RPMI7951 (cell line): ENCODE measurements at places on chromosomes 6 and 20.

- DNase-seq: peak; percentile 19
Observed at GRCh38 chr6:41836022-41836659, 48.6 kb downstream of the TOMM6 start.

GRCh38 chr20:12372557-12372956, 454.9 kb downstream of the BTBD3 start:
- no peak for DNase-seq

- no peak for DNase-seq
Observed at GRCh38 chr20:19618711-19619110, 139.3 kb upstream of the RIN2 start.

DNA sequence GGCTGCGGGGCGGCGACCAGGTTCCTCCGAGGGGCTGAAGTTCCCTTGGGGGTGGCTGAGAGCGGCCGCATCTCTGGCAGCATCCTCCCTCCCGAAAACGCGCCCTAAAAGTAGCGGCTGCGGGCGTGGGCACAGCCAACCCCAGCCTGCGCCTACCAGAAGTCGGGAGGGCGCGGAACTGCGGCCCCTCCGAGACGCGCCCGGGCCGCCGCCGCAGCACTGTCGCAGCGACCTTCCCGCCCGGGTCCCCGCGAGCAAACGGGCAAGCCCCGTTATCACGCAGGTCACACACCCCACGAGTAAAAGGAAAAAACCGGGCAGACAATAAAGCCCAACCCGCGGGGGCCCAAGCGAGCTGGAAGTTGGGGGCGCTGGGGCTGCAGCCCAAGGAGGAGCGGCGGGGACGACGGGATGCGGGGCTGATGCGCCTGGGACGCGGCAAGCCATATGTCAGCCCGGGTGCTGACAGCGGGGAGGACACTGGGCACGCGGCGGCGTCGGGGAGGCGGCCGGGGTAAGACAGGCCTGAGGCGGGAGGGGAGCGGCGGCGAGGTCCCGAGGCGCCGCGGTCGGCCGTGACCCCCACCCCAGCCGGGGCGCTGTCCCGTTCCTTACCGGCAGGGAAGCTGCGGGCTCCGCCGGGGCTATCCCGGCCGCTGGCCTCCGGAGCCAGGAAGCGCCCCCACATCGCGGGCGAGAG, 659 bp downstream of the CEP85L start:
- DNase-seq: peak; percentile 59

DNA sequence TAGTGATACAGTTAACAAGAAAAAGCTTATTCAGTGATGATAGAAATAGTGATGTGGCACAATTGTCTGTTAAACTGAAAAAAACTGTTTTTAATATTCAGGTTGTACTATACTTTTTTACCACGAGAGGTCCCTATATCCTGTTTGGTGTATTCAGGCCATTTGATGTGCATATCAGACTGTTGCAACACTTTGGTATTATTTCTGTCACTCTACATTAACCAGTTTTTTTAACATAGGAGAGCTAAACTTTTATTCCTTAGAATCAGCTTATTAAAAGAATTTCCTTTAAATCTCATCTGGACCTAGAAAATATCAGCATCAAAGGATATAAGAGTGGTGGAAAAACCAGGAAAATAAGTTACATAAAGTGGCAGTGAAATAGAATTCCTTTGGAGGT, 36.8 kb downstream of the TSPYL4 start:
- DNase-seq: peak; percentile 38

DNA sequence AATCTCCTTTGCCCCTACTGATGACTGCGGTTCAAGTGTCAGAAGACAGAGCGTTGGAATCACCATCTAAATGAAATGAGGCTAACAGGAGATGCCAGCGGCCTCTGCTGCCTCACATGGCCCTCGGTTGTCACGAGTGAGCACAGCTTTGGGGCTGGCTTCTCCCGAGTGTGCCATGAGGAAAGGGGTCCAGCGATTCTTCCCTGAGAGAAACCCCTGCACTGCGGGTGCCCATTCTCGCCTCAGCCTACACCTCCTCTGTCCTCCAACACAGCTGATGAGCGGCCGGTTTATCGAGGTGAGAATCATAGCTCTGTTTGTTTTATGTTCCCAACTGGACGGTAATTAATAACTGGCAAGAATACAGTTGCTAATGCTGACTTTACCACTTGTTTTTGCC, 144.7 kb upstream of the RPS6KA2 start:
- no peak for DNase-seq

DNA sequence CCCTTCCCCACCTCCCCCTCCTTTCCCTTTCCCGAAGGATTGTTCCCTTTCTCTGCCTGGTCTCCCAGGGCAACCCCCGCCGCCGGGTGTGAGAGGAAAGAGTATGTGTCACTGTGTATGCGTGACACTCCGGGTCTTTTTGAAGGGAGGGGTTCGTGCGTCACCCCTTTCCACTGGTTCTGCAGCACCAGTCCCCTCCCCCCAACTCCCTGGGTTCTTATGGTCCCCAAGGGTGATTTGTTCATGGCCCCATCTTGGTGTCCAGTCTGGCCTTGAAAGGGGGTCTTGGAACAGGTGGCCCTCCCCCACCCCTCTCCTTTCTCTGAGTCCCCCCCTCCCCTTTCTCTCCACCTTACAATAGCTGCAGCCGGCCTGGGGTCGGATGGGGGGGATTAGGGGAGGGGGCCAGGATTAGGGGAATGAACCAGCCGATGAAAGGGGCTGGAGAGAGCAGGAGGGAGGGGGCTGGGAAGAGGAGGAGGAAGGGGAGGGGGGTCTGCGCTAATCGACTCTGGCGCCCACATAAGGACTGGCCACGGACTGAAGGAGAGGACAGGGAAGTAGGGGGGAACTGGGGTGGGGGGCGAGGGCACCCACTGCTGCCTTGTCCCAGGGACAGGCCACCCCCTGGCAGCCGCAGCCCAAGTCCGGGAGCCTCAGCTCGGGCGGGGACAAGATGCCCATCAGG, 1.3 kb upstream of the RING1 start:
- DNase-seq: peak; percentile 67

DNA sequence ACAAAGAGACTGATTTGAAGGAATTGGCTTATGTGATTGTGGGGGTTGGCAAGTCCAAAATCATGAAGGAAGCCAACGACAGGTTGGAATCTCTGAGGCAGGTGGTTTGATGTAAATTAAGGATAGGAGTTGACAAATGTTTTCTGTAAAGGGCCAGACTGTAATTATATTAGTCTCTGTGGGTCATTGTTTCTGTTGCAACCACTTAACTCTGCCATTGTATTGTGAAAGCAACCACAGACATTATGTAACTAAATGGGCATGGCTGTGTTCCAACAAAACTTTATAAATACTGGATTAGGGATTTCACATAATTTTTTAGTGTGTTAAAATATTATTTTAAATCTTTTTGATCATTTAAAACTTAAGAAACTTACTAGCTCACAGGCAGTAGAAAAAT, 199.2 kb upstream of the MYLIP start:
- no peak for DNase-seq

- peak; percentile 87 for DNase-seq
Observed at GRCh38 chr20:57066126-57066900, 200.1 kb downstream of the BMP7 start.

- peak; percentile 99 for DNase-seq
Observed at GRCh38 chr20:63835021-63835858, 4.2 kb upstream of the ZBTB46 start.

DNA sequence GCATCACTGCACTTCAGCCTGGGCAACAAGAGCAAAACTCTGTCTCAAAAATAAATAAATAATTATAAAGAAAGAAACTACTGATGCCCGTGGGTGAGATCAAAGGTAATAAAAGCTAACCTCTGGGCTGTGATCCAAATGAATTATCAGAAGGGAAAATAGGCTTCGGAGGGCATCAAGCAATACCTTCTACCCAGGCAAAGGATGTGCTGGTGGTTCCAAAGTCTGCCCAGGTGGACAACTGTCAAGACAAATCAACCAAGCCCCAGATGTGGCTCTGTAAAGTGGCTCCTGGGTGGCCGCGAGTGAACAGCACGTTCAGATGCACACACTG, 95.6 kb downstream of the SCML4 start:
- no peak for DNase-seq

DNA sequence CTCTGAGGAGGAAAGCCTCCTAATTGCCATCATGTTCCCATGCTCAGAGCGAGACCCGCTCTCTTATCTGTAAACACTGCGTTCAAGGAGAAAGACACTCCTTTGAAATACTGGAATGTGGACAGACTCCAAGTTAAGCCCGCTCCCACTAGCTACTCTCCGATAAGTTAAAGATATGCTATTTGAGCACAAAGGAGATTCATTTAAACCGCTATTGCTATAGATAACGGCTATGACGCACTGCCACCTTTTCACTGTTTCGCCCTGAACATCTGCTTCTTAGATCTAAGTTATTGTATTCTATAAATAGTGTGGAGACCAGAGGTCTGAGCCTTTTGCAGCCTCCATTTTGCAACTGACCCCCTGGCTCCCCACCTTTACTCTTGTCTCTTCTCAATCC, 82.3 kb downstream of the GPX5 start:
- DNase-seq: no peak

GRCh38 chr20:62202083-62202395, 18.0 kb downstream of the HRH3 start:
- peak; percentile 85 for DNase-seq

GRCh38 chr20:37385659-37386504, 39.9 kb downstream of the SRC start:
- no peak for DNase-seq

DNA sequence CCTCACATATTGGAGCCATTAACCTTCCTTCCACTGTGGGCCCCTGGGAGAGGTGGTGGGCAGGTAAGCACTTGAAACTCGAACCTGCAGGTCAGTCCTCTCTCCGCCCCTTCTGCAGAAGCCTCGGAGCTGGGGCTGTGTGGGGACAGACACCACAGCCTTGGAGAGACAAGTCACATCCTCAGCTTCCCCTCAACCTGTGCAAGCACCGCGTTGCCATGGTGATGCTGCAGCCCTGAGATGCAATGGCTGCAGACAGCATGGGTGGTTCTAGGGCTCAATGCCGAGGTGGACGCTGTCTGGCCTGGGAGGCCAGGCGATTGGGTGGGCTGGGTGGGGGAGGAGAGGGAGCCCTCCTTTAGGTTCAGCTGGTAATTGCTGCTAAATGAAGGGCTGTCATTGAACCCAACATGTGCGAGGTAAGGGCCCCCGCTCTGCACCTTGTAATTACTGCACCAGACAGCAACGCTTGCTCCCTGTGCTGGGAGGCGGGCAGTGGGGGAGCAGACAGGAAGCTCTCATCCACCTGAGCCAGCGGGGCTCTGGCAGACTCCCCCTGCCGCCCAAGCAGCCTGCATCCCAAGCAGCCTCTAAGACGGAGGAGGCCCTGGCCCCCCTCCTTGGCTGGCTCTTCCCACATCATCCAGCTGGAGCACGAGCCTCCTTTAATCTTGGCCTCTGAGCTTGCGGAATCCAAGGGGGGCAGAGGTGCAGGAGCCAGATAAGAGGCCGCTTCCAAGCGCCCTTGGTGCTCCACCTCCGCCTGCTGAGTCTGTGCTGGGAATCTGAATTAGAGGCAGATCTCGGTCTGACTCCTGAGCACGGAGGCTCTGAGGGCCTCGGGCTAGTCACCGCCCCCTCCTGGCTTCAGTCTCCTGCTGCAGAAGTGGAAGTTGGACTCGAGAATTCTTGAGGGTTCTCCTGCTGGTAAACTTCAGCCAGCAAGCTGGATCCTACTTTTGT, 39.8 kb upstream of the CDH22 start:
- no peak for DNase-seq

- DNase-seq: peak; percentile 45
Observed at GRCh38 chr6:16711546-16712254, 49.6 kb downstream of the ATXN1 start.
